ENCODE measurements at places on chromosomes 4 and X.
A peak's percentile ranks its signal among the peaks of the same experiment; 100 is the strongest.

DNA sequence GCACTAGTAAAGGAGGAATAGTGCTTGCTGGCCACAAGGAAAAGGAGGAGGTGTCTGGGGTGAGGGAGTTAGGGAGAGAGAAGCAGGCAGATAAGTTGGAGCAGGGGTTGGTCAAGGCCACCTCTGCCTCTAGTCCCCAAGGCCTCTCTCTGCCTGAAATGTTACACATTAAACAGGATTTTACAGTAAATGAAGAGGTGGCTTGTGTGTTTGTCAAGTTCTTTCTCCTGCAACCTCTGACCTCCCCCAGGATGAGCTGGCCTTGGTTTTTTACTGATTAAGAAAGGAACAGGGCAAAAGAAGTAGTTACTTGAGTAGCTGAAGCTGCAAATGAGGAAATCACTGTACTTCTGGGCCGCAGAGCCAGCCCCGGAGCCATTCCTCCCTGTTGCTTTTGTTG is 2.0 kb downstream of the GJB1 start:
- DNase-seq = no peak

- peak; percentile 95 for DNase-seq
These were observed 5.0 kb downstream of the UVSSA start for GRCh38 chr4:1351854-1352566.

DNA sequence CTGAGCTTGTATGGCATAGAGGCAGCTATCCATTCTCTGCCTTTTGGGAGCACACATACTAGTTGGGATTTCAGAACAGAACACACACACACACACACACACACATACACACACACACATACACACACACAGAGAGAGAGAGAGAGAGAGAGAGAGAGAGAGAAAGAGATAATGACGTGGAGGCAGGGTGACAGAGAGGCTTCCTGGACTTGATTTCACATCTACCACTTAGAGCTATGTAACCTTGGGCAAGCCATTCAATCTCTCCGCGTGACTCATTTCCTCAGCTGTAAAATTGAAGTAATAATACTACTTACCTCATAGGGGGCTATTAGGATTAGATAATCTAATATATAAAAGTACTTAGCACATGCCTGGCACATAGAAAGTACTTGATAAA is 12.3 kb upstream of the GRIA3 start:
- DNase-seq = peak; percentile 1

DNA sequence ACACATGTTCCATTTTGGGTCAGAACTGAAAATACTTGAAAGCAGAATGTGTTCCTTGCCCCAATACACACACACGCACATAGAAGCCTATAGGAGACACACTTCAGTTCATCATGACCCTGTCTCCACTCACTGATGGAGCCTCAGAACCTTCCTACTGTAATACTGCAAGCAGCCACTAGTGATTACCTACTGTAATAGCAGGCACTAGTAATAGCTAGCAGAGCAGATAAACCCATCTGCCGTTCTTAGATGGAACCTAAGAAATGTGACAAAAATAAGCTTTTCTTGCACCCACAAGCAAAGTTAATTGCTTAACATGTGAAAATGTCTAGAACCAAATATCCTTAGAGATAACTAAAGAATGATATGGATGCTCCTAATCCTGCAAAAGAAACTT is 13.6 kb downstream of the AMTN start:
- peak; percentile 30 for DNase-seq

DNA sequence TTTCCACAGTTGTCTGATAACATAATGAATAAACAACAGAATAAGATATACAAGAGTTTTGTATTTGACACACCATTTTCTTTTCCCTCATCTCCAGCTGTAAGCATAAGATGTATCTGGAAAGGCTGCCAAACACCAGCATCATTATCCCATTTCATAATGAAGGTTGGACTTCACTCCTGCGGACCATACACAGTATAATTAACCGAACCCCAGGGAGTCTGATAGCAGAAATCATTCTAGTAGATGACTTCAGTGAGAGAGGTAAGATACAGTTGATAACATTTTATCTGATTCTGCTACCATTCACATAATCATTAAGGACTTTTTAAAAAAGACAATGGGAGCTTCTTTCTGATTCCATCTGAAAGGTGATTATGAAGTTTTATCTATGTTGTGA is 535.2 kb downstream of the GALNTL6 start:
- no peak for DNase-seq

- peak; percentile 69 for DNase-seq
These were observed 207.9 kb upstream of the FAM241A start for GRCh38 chr4:111937368-111937767.

DNA sequence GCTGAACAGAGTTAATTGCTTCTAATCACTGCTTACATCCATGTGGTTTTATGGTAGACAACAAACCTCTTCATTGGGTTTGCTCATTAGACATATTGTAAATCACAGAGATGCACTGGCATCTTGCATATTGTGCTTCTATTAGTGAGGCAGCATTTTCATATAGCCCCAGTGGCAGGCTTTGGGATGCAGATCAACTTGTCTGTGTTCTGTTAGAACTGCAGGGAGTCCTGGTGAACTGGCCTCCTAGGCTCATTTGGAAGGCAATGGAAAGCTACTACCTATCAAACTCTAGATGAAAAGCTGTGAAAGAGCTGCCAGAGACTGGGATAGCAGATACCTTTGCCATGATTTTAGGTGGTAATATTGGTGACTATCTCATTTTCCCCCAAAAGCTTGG is 108.8 kb downstream of the NAA11 start:
- DNase-seq = no peak

DNA sequence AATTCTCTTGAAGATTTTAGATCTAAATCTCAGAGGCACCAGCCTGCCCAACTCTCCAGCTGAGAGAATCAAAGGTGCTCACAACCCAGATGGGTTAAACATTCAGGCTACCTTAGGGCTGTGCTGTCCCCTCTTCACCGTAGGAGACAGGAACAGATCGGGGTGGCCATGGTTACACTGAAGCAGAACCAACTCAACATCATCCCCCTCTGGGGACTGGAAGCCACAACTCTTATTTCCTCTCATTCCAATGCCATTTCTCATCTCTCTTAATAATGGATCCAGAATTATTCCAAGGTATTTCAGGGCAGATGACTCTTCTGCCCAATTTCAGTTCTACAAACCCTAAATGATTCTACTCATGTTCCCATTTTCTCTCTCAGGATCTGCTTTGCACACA is 109.7 kb downstream of the NKX6-1 start:
- DNase-seq = no peak

- DNase-seq = peak; percentile 16
These were observed 322.0 kb downstream of the FSTL5 start for GRCh38 chr4:161841759-161842158.

GRCh38 chr4:68864438-68865187 is 48.8 kb downstream of the UGT2B10 start:
- DNase-seq = peak; percentile 76

- no peak for DNase-seq
These were observed 272.3 kb upstream of the DIPK2B start for GRCh38 chrX:45472968-45473367.

- DNase-seq = peak; percentile 59
These were observed 58.0 kb downstream of the FGF16 start for GRCh38 chrX:77505227-77505626.

- DNase-seq = peak; percentile 4
These were observed 793.9 kb downstream of the ADGRL3 start for GRCh38 chr4:61994036-61994435.

DNA sequence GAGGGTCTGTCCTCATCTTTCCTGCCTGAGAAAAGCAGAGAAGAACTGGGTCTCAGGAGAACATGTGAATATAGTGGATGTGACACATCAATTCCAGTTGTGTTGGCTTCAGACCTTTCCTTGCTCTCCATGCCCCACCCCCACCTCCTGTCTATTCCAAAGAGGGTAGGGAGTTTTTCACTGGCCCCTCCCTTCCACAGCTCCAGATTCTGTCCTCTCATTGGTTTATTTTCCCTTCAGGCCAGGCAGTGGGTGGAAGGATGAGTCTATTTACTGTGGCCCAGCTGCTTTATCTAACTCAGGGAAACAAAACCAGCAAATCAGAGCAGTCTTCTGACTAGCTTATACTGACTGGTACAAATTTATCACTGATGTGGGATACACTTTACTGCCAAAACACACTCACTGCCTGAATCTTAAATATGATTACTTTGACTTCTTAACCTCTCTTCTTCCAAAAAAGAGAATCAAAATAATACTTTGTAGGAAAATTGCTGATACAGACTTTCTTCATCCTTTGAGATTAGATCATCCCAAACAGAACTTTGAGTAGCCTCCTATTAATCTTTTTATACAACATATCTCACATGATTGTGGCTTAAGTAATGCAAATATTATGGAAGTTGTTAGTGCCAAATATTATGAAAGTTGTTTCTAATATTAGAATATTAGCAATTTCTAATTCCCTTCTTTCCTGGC is 221.2 kb downstream of the MID1 start:
- DNase-seq = no peak

DNA sequence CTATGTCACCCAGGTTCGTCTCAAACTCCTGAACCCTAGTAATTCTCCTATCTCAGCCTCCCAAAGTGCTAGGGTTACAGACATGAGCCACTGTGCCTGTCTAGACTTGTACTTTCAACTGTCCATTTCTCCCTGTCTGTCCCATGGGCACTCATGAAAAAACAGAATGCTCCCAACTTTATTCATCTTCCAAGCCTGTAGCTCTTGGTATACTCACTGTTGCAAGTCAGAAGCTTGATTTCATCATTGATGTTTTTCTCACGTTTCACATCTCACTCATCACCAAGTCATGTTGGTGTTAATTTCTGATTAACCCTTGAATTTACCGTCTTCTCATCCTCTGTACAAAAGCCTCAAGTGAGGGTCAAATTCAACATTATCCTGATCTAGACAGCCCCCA is 7.3 kb upstream of the SRP72 start:
- DNase-seq = no peak

DNA sequence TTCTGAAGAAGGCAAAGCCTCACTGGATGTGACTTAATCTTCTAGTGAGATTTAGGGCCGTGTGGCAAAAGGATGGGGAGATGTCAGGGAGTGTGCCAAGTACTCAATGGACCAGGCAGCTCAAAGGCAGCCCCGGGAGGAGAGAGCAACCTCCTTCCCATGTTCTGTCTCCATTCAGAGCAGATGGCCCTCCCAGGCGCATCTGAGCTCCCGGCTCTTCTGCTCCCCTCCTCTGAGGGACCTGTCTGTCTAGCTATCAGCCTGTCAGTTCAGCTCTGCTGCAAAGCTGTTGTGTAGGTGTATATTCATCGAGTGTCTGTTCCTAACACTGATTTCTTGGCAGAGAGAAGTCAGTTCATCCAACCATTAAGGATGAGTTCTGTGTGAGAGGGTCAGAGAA is 10.9 kb upstream of the PORCN start:
- DNase-seq = no peak

DNA sequence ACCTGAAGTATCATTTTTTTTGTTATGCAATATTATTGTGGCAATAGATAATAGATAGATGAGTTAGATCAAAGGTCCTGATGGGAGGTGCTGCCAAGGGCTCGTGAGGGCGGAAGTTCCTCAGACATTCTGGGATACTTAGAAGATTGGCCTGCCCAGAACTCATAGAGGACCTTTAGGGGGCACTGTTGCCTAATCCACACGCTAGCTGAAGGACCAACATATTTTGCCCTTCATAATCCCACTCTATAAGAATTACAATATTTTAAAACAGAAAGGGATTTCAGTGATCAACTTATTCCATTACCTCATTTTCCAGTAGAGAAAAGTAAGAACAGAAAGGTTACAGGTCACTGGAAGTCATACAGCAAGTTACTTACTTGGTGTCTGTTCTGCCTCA is 22.9 kb upstream of the COX7B2 start:
- peak; percentile 71 for DNase-seq

DNA sequence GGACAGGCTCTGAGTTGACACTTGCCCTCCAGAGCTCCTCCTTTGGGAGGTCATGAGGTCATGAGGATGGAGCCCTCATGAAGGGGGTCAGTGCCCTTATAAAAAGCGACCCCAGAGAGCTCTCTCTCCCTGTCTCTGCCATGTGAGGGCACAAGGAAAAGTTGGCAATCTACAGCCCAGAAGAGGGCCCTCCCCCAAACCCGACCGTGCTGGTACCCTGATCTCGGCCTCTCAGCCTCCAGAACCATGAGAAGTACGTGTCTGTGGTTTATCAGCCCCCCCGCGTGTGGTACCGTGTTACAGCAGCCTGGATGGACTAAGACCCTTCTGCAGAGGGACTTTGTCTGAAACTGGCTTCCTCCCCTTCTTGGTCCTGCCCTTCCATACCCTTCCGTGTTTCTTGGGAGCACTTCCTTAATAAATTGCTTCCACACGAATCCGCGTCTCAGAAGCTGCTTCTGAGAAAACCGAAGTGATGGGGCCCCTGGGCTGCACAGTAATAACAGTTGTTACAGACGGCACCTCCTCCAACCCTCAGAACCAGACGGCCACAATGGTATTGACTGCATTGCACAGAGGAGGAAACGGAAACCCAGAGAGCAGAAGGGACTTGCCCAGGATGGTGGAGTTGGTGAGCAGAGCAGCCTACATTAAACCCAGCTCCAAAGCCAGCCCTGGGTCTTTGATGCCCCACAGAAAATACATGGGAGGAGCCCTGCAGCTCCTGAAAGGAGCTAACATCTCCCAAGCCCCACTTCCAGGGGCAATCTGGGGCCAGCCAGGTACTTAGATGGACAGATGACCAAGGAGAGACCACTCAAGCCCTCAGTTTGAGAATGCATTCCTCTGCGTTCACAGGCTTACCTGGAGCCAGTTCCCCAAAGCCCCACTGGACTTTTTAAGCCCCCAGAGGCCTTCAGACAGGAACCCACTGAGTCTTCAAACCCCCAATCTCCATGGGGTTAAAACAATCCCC is 242.7 kb downstream of the BCOR start:
- peak; percentile 49 for DNase-seq

DNA sequence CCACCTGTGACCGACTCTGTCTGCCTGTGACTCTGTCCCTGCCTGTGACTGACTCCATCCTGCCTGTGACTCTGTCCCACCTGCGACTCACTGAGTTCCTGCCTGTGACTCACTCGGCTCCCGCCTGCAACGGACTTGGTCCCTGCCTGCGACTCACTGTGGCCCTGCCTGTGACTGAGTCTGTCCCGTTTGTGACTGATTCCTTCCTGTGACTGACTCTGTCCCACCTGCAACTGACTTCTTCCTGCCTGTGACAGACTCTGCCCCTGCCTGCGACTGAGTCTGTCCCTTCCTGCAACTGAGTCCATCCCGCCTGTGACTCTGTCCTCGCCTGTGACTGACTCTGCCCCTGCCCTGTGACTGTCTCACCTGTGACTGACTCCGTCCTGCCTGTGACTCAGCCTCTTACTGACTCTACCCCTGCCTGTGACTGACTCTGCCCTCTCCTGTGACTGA is 9.6 kb upstream of the UVSSA start:
- peak; percentile 61 for DNase-seq

- no peak for DNase-seq
These were observed 56.9 kb downstream of the KDR start for GRCh38 chr4:55068522-55068921.
